Cardiac muscle cell (in vitro differentiated cells and primary cell): ENCODE measurements at places on chromosomes 11 and 22. TPM values are rescaled to one million over a fixed set of nuclear protein-coding genes. Genes with fewer than 3 reads are reported as not detected.

FAR1 gene
- total RNA-seq, result 25.1 and 45.2 TPM in 2 replicates

KLHL35 gene
- 2.2 and 2.7 TPM in 2 replicates for total RNA-seq

- no peak for DNase-seq
These were observed 428.7 kb downstream of the TBC1D22A start for GRCh38 chr22:47190957-47191670.

TIMP3 gene
- total RNA-seq, result 72.8 and 91.3 TPM in 2 replicates

GRCh38 chr11:130077671-130078070 lies 8.0 kb downstream of the APLP2 start:
- DNase-seq, result no peak
